ENCODE measurements at places on chromosomes 16 and 17. TPM values are rescaled to one million over a fixed set of nuclear protein-coding genes. Genes with fewer than 3 reads are reported as not detected.
A peak's percentile ranks its signal among the peaks of the same experiment; 100 is the strongest.

- no peak overlapping the region for H3K4me3 ChIP-seq
- H3K36me3 ChIP-seq: peaks cover 17% of the 10 kb centered on the region
- H3K27me3 ChIP-seq: no peaks in the 10 kb centered on the region
- no peak overlapping the region for H3K27ac ChIP-seq
Observed at GRCh38 chr17:59804901-59805465, 87.8 kb downstream of the TUBD1 start.

- H3K27me3 ChIP-seq: peaks cover 73% of the 10 kb centered on the region
- no peak overlapping the region for H3K4me3 ChIP-seq
- H3K4me1 ChIP-seq: peaks cover 12% of the 10 kb centered on the region
- DNase-seq: no peak
Observed at GRCh38 chr16:75254359-75254837, 3.0 kb upstream of the BCAR1 start.

GRCh38 chr17:45861165-45861564 is 16.5 kb downstream of the SPPL2C start:
- H3K27ac ChIP-seq: no peak overlapping the region
- no peak for DNase-seq
- no peaks in the 10 kb centered on the region for H3K4me1 ChIP-seq
- no peak overlapping the region for H3K4me3 ChIP-seq
- H3K36me3 ChIP-seq: no peaks in the 10 kb centered on the region

DNA sequence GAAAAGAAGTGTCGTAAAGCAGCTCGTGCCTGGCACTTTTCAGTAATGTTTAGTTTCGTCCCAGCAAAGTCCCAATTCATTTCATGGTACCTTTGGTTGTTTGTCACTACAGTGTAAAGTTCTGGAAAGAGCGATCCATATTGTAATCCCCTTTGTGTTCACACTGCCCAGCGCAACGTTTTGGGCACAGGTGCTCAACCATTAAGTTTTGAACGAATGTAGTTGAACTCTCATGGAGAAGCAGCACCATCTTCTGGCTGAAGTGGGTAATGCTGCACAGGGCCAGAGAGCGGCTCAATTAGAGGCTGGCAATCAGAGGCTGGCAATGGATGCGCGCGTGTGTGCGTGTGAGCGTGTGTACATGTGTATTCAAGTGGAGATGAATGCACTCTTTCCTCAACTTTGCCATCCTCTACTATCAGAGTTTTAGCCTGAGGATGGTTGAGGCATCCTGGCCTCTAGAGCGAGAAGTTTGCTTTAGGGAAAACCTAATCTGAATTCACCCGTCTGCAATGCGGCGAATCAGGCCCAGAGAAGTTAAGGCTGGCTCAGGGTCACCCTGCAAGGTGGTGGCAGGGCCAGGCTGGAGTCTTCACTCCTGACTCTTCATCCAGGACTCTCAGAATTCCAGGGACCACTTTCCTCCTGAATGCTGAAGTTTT is 29.9 kb downstream of the DYNLL2 start:
- peaks cover 12% of the 10 kb centered on the region for H3K27me3 ChIP-seq
- H3K27ac ChIP-seq: no peak overlapping the region
- peak; percentile 81 for DNase-seq
- no peak overlapping the region for H3K4me3 ChIP-seq
- no peaks in the 10 kb centered on the region for H3K36me3 ChIP-seq

The GNGT2 gene
- 4.7 TPM for total RNA-seq
